ENCODE measurements at places on chromosomes 13 and 19.

DNA sequence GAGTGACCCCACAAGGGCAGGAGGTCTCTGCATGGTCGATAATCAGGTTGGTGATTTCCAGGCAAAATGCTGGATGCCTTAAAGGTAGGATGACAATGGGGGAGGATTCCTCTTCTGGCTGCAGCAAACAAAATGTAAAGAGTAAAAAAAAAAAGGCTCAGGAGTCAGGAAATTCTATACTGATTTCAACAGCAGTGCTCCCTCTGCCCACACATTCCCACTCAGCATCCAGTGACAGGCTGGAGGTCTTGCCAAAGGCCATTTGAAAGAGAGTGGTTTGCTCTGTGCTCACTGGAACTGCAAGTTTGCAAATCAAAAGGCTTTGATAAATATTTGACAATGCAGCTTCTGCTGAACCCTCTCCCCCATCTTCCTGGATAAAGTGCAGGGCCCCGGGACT, 135.4 kb downstream of the TNFRSF19 start:
- DNase-seq: no peak

DNA sequence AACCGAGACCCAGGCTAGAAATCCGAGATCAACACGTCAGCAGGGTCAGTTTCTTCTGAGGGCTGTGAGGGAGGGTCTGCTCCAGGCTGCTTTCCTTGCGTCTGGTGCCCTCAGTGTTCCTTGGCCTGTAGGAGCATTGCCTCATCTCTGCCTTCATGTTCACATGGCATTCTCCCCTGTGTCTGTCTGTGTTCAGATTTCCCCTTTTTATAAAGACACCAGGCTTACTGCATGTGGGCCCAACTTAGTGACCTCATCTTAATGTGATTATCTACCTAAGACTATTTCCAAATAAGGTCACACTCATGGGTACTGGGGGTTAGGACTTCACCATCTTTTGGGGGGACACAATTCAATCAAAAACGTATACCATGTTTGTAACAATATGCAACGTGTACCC, 57.2 kb upstream of the C1QTNF9 start:
- no peak for DNase-seq

DNA sequence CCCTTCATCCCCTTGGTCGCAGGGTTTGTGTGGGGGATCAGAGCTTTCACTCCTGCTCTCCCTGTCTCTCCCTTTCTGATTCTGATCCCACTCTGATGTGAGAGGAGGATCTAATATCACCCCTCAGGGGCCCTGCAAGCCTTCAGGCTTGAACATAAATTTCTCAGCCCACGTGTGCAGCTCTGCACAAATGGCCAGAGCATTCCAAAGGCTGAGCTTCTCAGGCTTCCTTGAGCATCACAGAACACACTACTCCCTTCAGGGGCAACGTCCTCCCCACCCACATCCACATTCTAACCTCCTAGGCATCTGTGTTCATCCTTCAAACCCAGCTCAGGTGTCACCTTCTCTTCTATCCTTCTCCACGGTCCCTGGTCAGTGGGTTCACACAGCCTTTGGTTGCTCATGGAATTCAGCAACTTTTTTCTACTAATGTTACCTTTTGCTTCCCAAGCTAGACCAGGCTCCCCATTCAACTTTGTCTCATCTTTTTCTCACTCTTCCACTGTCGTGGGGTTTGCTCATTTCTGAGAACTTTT, 24.4 kb upstream of the DOCK9 start:
- DNase-seq: no peak

DNA sequence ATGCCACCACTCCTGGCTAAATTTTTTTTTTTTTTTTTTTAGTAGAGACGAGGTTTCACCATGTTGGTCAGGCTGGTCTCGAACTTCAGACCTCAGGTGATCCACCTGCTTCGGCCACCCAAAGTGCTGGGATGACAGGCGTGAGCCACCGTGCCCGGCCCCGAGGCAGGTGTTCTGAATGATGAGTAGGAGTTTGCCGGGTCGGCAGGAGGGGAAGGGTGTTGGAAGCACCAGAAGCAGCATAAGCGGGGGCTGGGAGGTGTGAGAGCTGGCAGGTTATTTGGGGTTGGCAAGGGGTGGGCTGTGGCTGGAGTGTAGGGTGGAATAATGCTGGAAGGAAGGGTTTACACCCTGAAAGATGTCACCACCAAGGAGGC, 1.8 kb downstream of the SPPL2B start:
- no peak for DNase-seq

- no peak for DNase-seq
Measured at GRCh38 chr13:49022472-49023144, 46.9 kb downstream of the FNDC3A start.

- DNase-seq: no peak
Measured at GRCh38 chr13:71866335-71867130, 471 bp downstream of the DACH1 start.

GRCh38 chr19:19409205-19409604, 3.7 kb downstream of the GATAD2A start:
- DNase-seq: no peak

DNA sequence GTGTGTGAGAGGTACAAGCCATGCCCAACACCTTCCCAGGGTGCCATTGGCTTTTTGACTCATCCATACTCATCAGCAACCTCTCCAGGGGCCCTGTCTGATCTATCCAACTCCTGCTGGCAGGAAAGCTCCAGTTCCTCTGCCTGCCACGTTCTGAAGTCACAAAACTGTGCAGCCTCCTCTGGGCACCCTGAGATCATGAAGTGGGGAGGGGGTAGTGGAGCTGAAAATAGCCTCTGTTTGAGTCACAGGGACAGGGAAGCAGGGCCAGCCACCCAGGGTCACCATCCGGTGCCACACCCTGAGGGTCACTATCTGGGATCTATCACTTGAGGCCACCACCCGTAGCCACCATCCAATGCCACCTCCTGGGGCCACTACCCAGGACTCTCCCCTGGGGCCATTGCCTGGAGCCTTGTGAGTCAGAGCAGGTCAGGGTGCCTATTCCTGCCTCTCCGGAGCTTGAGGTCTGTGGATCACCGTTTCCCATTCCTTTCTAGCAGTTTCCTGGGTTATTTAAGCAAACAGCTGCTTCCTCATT, 172.1 kb downstream of the NUFIP1 start:
- DNase-seq: no peak

DNA sequence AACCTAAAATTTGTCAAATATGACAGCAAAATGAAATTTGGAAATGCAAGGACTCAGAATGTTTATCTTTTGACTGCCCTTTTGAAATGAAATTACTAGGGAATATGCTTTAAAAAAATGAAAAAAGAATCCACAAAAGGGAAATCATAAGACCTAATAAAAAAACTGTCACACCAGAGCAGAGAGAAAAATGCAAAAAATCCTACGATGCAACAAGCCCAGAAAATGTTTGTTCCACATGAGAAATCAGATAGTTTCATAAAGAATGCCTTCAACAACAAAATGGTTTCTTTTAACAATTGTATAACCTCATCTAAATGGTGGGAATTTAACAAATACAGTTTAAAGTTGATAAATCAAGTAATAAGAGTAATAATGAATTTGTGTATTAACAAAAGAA, 8.0 kb downstream of the LPAR6 start:
- DNase-seq: no peak

DNA sequence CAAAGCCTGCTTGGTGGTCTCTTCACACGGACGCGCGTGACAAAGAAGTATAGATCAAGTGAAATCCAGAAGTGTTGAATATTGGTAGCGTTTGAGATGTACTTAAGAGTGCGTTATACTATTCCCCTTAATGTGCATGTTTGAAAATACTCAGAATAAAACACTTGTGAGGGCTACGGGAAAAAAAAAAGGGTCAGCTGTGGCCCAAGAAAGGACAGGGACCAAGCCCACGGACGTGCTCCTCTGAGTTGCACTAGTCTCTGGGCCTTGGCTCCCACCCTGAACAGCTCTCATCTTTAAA, 622 bp upstream of the RBM42 start:
- DNase-seq: no peak

GRCh38 chr13:89899302-89900103, 1448.0 kb upstream of the MIR17HG start:
- DNase-seq: no peak

DNA sequence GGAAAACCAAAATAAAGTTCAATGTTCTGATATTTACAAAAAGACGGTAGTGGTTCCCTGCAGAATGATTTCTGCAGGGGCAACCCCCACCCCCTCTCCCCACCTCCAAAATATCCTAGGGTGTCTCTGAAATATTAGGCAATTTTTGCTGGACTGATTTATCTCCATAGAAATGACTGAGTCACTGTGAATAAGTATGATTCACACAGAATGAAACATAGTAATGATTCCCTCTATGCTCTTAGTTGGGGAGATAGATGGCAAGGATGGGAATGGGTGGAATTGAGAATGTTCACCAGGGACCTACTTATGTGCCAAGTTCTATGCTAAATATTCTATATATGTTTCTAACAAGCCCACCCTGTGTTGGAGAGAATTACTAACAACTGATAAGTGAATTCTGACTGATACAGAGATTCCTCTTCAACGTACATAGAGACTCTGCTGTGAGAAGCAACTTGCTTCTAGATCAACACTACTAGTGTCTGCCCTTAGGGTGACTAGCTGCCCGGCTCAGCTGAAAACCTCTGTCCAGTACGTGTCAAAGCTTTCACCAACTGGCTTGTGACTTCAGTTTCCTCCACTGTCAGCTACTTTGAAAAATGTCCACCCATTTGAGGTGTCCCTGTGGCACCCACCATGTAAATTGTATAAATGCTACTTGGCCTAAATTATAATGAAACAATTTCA, 38.4 kb upstream of the RAP2A start:
- no peak for DNase-seq

DNA sequence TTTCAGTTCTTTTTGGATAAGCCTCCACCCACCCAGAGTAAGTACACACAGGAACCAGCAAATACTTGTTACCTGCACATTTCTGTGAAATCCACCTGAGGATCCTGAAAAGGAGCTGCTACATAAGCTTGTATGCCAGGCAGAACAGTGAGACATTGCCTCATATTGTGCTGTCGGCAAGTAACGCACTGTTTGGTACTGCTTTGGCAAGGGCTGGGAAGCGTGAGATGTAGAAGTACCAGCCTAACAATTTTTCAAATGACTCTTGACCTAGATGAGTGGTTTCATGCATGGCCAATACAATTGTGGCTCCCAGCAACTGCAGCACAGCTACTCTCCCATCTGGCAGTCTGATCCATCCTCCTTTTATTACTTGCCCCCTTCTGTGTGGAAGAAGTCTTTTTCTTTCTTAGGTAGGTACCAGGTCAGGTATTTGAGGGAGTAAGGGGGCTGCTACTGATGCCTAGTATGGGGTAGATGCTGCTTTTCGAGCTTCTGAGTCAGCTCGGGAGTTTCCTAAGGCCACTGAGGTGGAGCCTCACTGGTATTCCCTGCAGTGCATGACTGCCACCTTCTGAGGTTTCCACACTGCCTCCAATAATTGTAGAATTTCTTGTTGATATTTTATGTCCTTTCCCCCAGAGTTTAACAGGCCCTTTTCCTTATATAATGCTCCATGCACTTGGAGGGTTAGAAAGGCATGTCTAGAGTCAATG, 52.2 kb downstream of the ZNF737 start:
- DNase-seq: no peak
